ENCODE measurements at places on chromosomes 11 and 22.

DNA sequence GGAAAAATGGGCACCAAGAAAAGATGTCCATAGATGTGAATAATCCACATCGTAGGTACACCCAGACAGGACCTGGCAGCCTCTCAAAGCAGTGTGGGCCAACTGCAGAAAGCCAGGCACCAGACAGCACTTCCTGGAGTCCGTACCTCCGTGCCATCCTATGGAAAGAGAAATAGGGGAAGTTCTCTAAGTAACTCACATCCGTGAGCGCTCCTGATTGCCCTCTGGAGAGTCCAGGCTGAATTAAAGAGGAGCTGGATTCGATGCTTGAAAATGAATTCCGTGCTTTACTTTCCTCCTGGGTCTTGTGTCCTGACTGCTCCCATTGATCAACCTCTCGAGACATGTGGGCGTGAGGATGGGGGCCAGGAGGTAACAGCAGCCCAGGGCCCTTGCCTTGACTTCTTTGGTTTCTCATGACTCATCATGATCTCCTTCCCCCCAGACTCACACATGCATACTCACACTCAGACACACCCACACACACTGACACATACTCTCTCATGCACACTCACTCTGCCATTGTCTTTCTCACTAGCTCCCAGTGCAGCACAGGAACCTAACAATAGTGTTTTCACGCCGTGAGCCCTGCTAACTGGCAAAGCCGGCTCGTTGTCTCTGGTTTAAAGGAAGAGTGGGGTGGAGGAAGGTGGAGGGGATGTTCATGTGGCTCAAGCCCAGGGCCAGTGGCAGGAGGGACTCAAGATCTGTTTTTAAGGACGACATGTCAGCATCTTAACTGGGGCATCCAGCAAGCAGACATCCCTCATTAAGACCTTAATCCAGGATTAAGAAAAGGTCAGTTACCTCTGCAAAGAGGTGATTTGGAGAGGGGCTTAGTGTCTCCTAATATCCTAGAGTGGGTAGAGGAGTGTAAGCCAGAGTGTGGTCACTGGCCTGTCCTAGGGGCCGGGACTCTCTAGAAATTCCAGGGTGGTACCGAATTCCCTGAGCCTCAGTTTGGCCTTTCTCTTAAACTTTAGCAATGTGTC is 104.2 kb downstream of the SCN3B start:
- peak; percentile 48 for DNase-seq

DNA sequence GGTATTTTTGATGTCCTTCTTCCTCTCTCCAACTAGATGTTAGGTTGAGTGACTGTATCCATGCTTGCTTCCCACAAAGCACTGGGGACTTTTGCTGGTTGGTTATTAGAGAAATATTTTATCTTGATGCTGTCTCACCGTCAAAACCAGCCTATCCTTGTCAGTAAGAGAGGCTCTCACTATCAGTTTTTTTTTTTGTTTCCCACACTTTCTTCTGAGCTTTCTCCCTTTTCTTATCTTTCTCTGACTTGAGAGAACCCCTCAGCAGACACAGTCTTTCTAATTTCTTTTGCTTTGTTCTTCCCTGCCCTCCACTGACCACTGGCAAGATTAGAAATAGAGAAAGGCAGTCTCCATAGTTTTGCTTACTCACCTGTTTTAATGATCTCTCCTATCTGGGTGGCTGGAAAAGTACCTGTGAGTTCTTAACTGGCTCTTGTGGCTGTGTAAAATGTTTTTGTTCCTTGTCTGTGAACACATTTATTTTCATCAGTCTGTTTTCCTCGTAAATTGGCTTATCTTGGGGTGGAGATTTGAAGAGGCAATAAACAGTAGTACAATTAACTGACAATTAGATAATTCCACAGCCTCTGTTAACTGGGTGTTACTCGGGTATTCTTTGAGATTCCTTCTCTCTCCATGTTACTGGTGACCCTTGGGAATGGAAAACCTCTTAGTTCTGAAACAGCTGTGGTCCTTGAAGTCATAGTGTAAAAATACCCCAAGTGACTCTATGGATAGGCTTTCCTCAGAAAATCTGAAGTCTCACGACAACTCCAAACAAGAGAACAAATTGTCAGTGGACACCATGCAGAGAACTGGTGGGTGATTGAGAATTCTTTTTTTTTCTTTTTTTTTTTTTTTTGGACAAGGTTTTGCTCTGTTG is at the start of gene NXPE1:
NXPE1 (minus strand) TSS at position 457 of the 886 bp plus-strand sequence. CDS start 8,680 bp downstream, outside the sequence.
- no peak for DNase-seq

- no peak for DNase-seq
Observed at GRCh38 chr22:32466496-32466895, 2.2 kb upstream of the BPIFC start.

DNA sequence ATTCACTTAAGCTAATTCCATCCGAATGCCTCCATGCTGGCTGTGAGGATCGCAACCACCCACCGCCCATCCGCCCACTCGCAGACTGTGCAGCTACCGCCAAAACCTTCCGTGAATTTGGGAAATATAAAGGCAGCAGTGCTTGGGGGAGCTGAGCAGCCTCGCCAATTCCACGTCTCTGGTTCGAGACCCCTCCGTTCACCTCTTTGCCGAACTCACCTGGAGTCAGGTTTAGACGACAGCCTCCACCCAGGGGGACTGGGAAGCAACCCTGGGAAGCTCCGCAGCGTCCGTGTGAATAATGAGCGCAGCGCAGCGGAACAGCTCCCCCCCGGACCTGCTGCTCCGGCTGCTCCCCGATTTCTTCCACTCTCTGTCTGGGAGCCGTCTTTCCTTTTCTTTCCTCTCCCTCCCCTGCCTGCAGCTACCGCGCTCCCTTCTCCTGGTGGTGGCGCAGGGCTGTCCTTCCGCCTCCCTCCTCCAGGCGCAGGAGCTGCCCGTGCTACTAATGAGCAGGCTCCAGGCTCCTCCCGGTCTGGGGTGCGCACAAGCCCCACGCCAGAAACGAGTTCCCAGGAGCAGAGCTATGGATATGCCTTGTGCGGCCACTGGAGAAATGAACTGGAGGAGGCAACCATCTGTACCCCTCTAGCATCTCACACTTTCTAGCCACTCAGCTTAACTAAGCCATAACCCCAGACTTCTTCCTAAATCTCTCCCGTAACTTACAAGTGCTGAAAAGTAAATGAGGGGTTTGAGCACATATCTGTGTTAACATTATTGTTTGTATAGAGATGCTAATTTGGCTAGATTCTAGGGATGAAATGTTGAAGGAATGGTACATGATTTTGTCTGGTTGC is 107.3 kb downstream of the XKR3 start:
- DNase-seq = no peak

DNA sequence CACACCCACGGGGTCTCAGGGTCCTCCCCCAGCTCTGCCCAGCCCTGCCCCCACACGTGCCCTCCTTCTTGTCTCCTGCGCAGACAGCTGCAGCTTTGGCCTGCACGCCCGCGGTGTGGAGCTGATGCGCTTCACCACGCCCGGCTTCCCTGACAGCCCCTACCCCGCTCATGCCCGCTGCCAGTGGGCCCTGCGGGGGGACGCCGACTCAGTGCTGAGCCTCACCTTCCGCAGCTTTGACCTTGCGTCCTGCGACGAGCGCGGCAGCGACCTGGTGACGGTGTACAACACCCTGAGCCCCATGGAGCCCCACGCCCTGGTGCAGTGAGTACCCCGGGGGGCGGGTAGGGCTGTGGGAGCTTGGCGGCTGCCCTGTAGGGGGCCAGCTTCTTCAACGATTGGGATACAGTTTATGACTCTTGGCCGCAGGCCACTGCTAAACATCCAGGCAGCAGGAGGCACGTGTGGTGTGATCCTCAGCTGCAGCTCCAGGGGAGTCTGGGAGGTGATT is 30.8 kb downstream of the ST14 start:
- DNase-seq = no peak

DNA sequence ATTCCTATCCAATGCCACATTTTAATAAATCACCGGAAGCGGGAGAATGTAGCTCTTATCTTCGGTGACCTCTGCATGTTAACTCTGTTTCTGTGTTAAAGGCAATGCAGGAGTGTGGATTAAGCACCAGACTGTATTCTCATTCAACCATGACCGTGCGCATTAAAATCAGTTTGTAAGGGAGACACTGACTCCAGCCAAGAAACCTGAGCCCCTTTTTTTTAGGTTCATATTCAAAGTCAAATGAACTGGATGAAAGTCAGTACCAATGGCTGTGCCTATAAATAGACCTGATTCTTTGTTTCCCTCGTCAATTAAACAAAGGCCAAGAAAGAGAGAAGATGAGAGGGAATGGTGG is 32.2 kb downstream of the C11orf91 start:
- DNase-seq = no peak

GRCh38 chr22:49303061-49303735 is 524.5 kb downstream of the BRD1 start:
- no peak for DNase-seq

DNA sequence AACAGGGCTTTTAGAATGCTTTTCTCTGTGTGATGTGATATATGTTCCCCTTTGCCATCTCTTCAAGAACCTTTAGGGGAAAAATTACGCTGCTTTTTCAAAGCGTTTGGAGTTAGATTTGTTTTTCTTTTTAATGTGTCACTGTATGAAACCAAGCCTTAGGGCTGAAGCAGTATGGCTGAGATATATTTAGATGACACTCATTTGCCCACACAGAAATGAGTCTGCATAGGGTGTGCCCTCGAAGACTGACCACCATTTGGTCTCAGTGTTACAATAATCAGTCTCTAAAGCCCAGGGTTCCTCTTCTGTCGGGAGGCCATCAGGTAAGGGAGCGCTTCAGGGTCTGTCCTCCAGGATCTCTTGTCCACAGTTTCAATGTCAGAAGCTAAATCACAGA is 213.0 kb upstream of the NCAM1 start:
- DNase-seq = no peak

GRCh38 chr11:31827455-31828206 is 16.5 kb upstream of the PAX6 start:
- DNase-seq = no peak

DNA sequence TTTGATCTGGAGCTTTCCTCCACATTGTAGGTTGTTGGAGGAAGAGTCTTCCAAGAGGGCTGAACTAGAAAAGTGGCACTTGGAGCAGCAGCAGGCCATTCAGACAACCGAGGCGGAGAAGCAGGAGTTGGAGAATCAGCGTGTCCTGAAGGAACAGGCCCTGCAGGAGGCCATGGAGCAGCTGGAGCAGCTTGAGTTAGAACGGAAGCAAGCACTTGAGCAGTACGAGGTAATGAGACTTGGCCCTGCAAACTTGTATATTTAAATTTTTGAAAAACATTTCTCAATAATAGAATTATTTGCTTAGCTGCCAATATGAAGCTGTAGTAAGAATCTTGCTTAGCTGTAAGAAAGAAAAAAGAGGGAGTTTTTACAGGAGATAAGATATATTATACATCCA is 84.0 kb downstream of the SWAP70 start:
- no peak for DNase-seq

- DNase-seq = no peak
Observed at GRCh38 chr11:34567733-34568132, 53.2 kb upstream of the EHF start.

Measured in HL-60 (cell line).